ENCODE measurements at places on chromosomes 3 and 15. TPM values are rescaled to one million over a fixed set of nuclear protein-coding genes. Genes with fewer than 3 reads are reported as not detected.

CSPG4 gene
- not detected for total RNA-seq

NOX5 gene
- total RNA-seq = not detected

MOBP gene
- total RNA-seq = not detected

PP2D1 gene
- total RNA-seq = not detected

METTL6 gene
- 26.8 TPM for total RNA-seq
